ENCODE measurements at places on chromosomes 6 and 20.

DNA sequence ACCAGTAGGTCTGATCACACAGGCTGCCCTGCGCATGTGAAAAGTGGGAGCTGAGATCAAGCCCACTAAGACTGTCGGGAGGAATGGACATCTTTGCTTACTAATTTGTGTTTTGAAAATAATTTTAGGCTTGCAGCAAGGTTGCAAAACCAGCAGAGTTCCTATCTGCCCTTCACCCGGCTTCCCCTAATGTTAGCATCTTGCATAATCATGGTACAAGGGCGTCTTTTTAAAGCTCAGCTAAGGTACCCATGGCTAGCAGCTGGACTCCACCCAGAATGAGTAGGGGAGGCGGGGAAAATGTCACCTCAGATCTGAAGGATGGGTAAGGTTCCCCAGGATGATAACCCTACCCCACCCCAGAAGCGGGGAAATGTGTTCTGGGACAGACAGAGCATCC lies 25.3 kb upstream of the BMP7 start:
- DNase-seq, result no peak

DNA sequence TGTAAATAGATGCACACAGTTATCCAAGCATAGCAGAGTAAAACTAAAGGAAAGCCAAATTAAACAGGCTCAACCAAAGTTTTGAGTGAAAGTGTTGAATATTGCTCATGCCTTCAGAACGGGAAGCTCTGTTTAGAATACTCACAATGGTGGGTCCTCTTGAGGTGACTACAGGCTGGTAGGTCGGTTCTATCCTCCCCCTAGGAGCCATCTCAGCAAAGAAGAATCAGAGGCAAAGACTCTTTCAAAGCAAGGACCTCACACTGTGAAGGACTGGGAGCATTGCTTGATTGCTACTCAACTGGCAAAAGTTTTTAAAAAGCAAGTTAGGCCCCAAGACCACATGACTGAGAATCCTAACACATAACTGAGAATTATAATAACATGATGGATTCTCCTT lies 88.4 kb upstream of the JAG1 start:
- no peak for DNase-seq

- no peak for DNase-seq
Observed at GRCh38 chr6:150813993-150814359, 51.5 kb upstream of the MTHFD1L start.

DNA sequence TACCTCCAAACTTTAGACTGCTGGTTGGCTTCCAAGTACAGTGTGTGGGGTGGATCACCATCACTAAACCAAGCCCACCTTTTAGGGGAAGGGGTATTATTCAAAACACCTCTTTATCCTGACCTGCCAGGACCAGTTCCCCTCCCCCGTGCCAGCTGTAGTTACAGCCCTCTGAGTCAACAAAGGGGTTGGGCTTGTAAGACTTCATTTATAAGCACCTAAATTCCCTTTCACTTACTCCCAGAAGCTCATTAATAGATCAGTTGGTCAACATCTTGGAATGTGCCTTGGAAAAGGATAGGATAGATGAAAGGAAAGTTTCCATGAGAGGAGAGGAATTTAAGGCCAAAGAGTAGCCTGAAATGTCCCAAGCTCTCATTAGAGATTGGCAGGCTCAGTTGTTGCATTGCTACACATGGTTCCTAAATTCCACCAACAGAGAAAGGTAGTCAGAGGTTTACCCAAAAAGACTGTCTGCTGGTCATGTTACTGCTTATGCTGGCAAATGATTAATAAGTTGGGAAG lies 59.2 kb downstream of the TNFAIP3 start:
- peak; percentile 19 for DNase-seq

GRCh38 chr6:19320111-19320581 lies 517.0 kb upstream of the ID4 start:
- DNase-seq, result no peak

DNA sequence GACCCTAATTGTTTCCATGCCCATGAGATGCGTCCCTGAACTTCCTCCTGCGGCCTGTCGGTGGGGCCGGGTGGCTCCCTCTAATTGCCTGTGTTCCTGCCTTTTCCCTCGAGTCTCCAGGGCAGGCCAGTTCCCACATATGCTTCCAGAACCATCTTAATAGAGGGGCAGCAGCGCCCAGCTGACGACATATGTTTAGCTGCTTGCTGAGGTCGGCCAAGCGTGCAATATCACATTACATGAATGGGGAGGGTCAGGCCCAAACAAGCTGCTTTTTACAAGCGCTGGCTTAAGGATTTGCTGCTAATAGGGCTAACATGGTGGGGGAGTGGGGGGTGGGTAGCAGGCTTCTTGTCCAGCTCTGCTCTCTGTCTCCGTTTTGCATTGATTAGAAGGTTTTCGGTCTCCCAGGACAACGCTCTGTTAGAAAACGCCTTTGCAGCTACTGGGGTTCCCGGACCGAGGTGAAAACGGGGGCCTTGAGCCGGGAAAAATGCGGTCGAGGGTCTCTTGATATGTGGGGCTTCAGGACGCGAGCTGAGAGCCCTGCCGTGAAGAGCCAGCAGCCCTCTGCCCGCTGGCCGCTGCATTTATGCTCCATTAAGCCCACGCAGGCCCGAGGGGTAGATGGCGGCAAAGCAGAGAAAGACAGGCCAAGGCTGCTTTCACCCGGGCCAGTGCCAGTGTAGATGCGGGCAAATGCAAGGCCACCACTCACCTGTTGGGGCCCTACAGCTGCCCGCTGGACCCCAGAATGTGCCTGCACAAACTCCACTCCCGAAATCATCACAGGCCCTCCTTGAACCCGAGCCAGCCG lies 308.5 kb downstream of the BMP7 start:
- DNase-seq, result no peak

- DNase-seq, result no peak
Observed at GRCh38 chr6:154656660-154657059, 76.6 kb upstream of the SCAF8 start.

DNA sequence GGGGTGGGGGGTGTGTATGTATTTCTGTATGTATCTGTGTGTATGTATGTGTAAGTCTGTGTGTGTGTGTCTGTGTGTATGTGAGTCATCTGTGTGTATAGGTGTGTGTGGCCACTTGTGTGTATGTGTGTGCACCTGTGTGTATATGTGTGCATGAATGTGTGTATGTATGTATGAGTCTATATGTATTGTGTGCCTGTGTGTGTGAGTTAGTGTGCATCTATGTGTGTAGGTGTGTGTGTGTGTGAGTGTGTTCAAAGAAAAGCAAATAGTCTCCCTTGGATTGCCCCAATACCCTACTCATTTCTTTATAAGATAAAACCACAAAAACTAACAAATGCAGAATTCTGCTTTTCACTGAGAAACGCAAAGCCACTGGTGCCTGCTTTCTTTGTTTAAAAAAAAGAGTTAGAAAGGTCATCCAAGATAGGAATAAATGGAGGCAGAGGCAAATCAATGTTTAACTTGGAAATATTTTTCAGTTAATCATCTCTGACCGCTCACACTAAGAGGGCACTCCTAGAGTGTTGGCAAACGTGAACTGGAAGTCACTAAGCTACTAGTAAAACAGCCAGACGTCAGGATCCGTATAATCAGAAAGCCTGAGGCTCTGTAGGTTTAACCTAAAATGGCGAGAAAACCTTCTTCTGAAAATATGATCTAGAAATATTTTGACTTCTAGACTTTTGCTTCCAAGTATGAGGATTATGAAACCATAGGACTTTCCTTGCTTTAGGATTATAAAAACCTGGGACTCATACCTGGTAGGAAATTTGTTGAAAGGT lies 37.4 kb upstream of the JAG1 start:
- DNase-seq, result no peak

DNA sequence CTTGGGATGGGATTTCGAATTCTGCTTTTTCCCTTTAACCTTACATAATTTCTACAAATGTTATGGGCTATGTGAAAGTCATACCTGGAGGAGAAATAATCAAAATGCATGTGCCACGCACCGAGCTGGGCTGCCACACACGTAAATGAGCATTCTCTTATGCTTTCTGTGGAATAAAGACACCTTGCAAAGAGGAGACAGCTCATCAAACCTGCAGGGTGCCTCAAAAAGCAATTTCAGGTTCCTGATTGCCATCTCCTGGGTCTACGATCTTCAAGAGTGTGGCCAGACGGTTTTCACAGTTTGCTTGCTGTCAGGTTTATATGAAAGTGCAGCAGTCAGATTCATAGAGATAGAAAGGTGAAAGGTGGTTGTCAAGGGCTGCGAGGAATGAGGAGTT lies 36.6 kb downstream of the DUSP22 start:
- DNase-seq, result no peak
